Activated CD4-positive, alpha-beta T cell treated with anti-CD3 and anti-CD28 coated beads, Interleukin-2, amount 10 ng/mL, durations not matched to agents 7 days and 5 days (primary cell): ENCODE measurements at places on chromosomes 3 and 15. TPM values are rescaled to one million over a fixed set of nuclear protein-coding genes. Genes with fewer than 3 reads are reported as not detected.

DNA sequence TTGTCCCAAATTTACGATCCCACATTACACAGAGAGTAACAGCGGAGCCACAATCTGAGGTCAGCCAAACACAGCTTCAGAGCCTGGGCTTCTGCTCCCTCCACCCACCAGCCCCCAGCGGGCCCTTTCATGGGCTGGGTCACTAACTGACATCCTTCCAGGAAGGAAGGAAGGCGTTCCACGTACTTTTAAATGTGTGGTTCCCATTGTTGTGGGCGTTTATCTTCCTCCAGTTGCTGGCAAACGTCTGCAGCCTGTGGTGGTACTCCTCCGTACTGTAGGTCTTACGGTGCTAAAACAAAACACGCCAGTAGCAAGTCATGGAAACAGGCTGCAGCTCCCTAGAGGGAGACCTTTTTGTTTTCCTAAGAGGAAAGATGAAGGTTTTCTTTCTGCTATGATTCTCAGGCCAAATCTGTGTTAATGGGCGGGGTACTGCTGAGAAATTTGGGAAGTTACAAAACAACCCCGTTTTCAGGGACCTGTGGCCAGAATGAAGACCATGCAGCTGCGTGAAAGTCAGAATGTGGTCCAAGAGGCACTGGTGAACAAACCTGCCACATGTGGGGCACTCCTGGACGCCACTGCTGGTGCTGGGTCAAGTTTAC lies 7.6 kb downstream of the CTSH start:
- H3K36me3 ChIP-seq: peaks cover 10% of the 10 kb centered on the region
- peak; percentile 34 for DNase-seq
- H3K4me1 ChIP-seq: peaks cover 38% of the 10 kb centered on the region
- peak overlapping the region; percentile 82 for H3K27ac ChIP-seq
- peaks cover 2% of the 10 kb centered on the region for H3K27me3 ChIP-seq

RAD18 gene
- total RNA-seq: 29.9 TPM

- DNase-seq: no peak
- no peaks in the 10 kb centered on the region for H3K36me3 ChIP-seq
- no peak overlapping the region for H3K4me3 ChIP-seq
- H3K27ac ChIP-seq: no peak overlapping the region
- no peaks in the 10 kb centered on the region for H3K4me1 ChIP-seq
Observed at GRCh38 chr15:86885616-86886015, 805.9 kb downstream of the AGBL1 start.

DNA sequence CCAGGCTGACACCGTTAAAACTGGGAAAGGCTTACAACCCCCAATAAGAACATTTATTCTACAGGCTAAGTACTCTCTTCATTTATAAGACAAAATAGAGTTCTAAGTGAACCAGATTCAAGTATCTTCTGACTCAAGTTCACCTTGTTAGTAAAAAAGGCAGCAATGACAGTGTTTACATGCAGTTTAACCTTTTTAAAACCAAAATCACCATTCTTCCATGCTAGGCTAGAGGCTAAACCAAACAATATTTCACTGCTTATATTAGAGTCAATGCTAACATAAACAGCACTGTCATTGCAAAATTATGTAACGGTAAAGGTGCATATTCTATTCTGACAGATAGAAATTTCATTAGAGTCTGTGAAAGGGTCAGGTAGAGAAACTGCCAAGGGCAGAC lies 118.0 kb downstream of the FBN1 start:
- H3K4me3 ChIP-seq: no peak overlapping the region
- no peak overlapping the region for H3K27ac ChIP-seq
- DNase-seq: no peak
- H3K4me1 ChIP-seq: no peaks in the 10 kb centered on the region

BOC gene
- not detected for total RNA-seq

PTH1R gene
- not detected for total RNA-seq

GRCh38 chr3:75176937-75177336 lies 487.2 kb upstream of the FRG2C start:
- H3K4me3 ChIP-seq: no peak overlapping the region
- no peaks in the 10 kb centered on the region for H3K4me1 ChIP-seq
- no peak for DNase-seq
- H3K36me3 ChIP-seq: no peaks in the 10 kb centered on the region
- no peak overlapping the region for H3K27ac ChIP-seq
- no peaks in the 10 kb centered on the region for H3K27me3 ChIP-seq

DNA sequence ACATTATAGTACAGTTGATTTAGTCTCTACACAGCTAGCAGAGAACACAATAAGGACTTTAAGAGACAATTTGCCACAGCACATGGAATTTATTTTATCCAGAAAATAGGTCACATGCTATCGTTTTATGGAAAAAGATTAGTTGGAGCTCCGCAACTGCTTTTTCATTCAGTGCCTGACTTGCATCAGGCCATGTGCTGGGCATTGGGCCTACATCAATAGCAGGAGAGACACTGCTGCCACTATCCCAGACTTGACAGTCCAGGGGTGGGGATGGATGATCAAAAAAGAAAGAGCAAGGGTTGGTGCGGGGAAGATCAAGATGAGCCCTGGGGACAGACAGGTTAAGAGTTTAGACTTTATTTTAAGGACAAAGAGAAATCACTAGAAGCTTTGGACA lies 75.2 kb upstream of the C3orf80 start:
- H3K4me1 ChIP-seq: no peaks in the 10 kb centered on the region
- DNase-seq: no peak
- no peak overlapping the region for H3K4me3 ChIP-seq
- no peak overlapping the region for H3K27ac ChIP-seq

- H3K27me3 ChIP-seq: peaks cover 55% of the 10 kb centered on the region
- H3K4me1 ChIP-seq: peaks cover 18% of the 10 kb centered on the region
- no peaks in the 10 kb centered on the region for H3K36me3 ChIP-seq
- H3K27ac ChIP-seq: no peak overlapping the region
- peak; percentile 79 for DNase-seq
- no peak overlapping the region for H3K4me3 ChIP-seq
Observed at GRCh38 chr3:46895204-46895660, 17.7 kb downstream of the PTH1R start.

ALDH1A3 gene
- total RNA-seq: not detected

- H3K27me3 ChIP-seq: peaks cover 38% of the 10 kb centered on the region
- no peaks in the 10 kb centered on the region for H3K36me3 ChIP-seq
- DNase-seq: no peak
- peaks cover 13% of the 10 kb centered on the region for H3K4me1 ChIP-seq
- H3K27ac ChIP-seq: no peak overlapping the region
Observed at GRCh38 chr3:184609476-184610244, 48.1 kb downstream of the EPHB3 start.

SHC4 gene
- 0.30 TPM for total RNA-seq

DNA sequence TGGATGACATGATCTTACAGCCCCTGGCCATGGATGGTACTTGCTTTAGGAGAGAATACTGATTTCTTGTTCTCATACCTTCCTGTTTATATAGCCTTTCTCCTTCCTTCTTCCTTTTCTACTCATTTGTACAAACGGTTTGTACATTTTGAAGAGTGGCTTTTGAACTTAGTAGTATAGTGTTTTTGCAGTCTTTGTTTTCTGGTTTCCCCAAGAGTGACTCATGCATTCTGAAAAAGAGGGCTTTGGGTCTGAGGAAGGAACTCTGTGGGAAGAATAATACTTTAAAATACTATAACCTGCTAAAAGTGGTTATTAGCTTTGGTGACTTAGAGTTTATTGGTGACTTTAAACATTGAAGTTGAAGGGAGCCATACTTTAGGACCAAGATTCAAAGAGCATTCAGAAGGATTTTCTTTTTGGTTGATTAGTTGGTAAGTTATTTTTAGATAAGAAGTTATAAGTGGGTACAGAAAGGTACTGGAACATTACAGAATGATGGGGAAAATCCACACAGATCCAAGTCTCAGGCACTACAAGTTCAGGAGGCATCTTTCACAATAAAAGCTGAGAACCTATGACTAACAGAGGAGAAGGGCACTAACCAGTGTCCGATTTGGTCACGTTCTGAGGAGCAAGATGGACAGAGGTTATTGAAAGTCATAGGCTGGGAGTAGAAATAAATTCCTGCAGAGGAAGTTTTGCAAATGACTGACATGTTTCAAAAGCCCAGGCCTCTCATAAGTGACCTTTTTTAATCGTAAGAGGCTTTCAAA lies 369.6 kb upstream of the AZI2 start:
- no peak for DNase-seq
- H3K4me1 ChIP-seq: no peaks in the 10 kb centered on the region
- no peak overlapping the region for H3K27ac ChIP-seq
- H3K36me3 ChIP-seq: no peaks in the 10 kb centered on the region
- H3K4me3 ChIP-seq: no peak overlapping the region
- no peaks in the 10 kb centered on the region for H3K27me3 ChIP-seq

- H3K4me3 ChIP-seq: no peak overlapping the region
- no peaks in the 10 kb centered on the region for H3K4me1 ChIP-seq
- no peaks in the 10 kb centered on the region for H3K27me3 ChIP-seq
- no peak for DNase-seq
Observed at GRCh38 chr3:87359826-87360225, 83.4 kb upstream of the POU1F1 start.

CPNE9 gene
- total RNA-seq: not detected

DNA sequence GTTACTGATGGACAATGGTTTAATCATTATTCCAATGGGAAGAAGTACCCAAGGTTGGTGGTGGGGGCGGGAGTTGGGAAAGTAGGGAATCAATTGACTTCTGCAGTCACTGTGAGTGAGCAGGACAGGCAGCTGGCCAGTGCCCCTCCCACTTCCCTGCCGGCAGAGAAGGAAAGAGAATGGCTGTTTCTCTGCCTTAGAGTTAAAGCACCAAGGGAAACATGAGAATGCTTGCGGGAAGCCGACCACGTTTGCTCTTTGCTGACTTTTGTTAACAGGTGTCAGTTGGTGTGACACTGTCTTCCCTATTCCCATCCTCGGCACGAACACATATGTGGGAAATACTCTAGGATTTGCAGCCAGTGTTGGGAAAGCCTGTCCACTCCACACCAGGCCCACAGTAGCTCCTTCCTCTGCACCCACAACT lies 33.5 kb upstream of the MFSD1 start:
- no peaks in the 10 kb centered on the region for H3K36me3 ChIP-seq
- H3K27me3 ChIP-seq: no peaks in the 10 kb centered on the region
- H3K4me3 ChIP-seq: no peak overlapping the region
- H3K27ac ChIP-seq: no peak overlapping the region
- no peaks in the 10 kb centered on the region for H3K4me1 ChIP-seq

MYO5C gene
- total RNA-seq: 2.8 TPM

GRCh38 chr3:11238880-11239279 lies 33.3 kb upstream of the ATG7 start:
- peaks cover under 1% of the 10 kb centered on the region for H3K27me3 ChIP-seq
- peaks cover 14% of the 10 kb centered on the region for H3K4me1 ChIP-seq
- no peak overlapping the region for H3K4me3 ChIP-seq
- H3K36me3 ChIP-seq: peaks cover 4% of the 10 kb centered on the region
- no peak overlapping the region for H3K27ac ChIP-seq
- no peak for DNase-seq

- H3K4me1 ChIP-seq: peaks cover 1% of the 10 kb centered on the region
- no peak overlapping the region for H3K27ac ChIP-seq
- no peak overlapping the region for H3K4me3 ChIP-seq
Observed at GRCh38 chr15:80727196-80727595, 32.1 kb downstream of the ABHD17C start.

RAB6B gene
- total RNA-seq: not detected

GRCh38 chr3:161905520-161906132 lies 409.0 kb downstream of the OTOL1 start:
- H3K4me1 ChIP-seq: no peaks in the 10 kb centered on the region
- H3K4me3 ChIP-seq: no peak overlapping the region
- no peaks in the 10 kb centered on the region for H3K27me3 ChIP-seq
- no peak overlapping the region for H3K27ac ChIP-seq
- DNase-seq: no peak
- H3K36me3 ChIP-seq: no peaks in the 10 kb centered on the region

DNA sequence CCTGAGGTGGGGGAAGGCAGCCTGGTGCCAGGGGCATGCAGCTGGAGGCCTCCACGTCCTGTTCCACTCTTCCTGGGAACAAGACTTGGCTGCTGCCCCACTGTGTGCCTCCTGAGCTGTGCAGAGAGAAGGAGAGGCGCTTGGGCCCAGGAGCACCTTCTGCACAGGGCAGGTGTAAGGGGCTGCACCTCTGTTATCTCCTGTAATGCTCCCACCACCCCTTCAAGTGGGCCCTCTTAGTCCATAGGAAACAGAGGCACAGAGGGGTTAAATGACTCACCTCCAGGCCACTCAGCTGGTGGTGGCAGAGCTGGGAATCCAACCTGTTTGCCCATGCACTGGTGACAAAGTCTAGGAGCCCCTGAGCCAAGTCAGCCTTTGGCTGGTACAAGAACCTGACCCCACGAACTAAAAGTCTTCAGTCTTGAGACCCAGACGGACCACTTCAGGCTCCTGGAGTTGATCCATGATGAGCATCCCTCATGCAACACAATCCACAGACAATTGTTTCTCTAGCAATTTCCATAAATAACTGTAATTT lies 93.2 kb downstream of the IQSEC1 start:
- no peak for DNase-seq
- H3K36me3 ChIP-seq: peaks cover 4% of the 10 kb centered on the region
- H3K27me3 ChIP-seq: no peaks in the 10 kb centered on the region
- H3K27ac ChIP-seq: no peak overlapping the region
- H3K4me1 ChIP-seq: peaks cover 27% of the 10 kb centered on the region
